ENCODE measurements at places on chromosomes 3 and 15. TPM values are rescaled to one million over a fixed set of nuclear protein-coding genes. Genes with fewer than 3 reads are reported as not detected.

The TAGLN3 gene
- not detected for total RNA-seq

The SLC24A5 gene
- not detected for total RNA-seq

The SMAD3 gene
- total RNA-seq = 134 TPM

The MUC4 gene
- 51.6 TPM for total RNA-seq

The C3orf85 gene
- total RNA-seq = not detected

The SYNPR gene
- total RNA-seq = not detected

The B4GALT4 gene
- 17.5 TPM for total RNA-seq

The DNAH12 gene
- total RNA-seq = not detected

The NR1I2 gene
- total RNA-seq = not detected

The PIF1 gene
- 2.1 TPM for total RNA-seq

The GOLGA6L7 gene
- not detected for total RNA-seq

The DYNC1LI1 gene
- total RNA-seq = 27.1 TPM

The GOLGA8N gene
- 2.6 TPM for total RNA-seq

The MED12L gene
- 0.29 TPM for total RNA-seq

The NPAP1 gene
- not detected for total RNA-seq

The DNASE1L3 gene
- total RNA-seq = 8.3 TPM

The GATM gene
- total RNA-seq = 20.0 TPM

The LDHAL6B gene
- total RNA-seq = not detected

The KLHL40 gene
- total RNA-seq = not detected

The ALG1L2 gene
- total RNA-seq = not detected

The IL5RA gene
- not detected for total RNA-seq

The HESX1 gene
- not detected for total RNA-seq

The NAALADL2 gene
- 1.3 TPM for total RNA-seq

The ADCY5 gene
- 17.4 TPM for total RNA-seq

The TM2D3 gene
- total RNA-seq = 23.3 TPM

The FAM81A gene
- 2.8 TPM for total RNA-seq

The RASL12 gene
- 2.8 TPM for total RNA-seq

The SLC38A3 gene
- total RNA-seq = not detected

The SI gene
- not detected for total RNA-seq

The LRRN1 gene
- total RNA-seq = not detected

The TTLL13 gene
- total RNA-seq = not detected

The TYRO3 gene
- total RNA-seq = 16.9 TPM
